ENCODE measurements at places on chromosomes 2 and 18. TPM values are rescaled to one million over a fixed set of nuclear protein-coding genes. Genes with fewer than 3 reads are reported as not detected.

The ONECUT2 gene
- total RNA-seq: 10.5 TPM

The CCDC74B gene
- total RNA-seq: 13.4 TPM

The GDF7 gene
- total RNA-seq: 1.9 TPM

The NEURL3 gene
- total RNA-seq: 0.27 TPM

The MTHFD2 gene
- total RNA-seq: 19.0 TPM

All from camera-type eye (tissue), 1 donor.